Activated CD4-positive, alpha-beta T cell treated with anti-CD3 and anti-CD28 coated beads for 1 hour (primary cell): ENCODE measurements at places on chromosomes 2 and 18.

DNA sequence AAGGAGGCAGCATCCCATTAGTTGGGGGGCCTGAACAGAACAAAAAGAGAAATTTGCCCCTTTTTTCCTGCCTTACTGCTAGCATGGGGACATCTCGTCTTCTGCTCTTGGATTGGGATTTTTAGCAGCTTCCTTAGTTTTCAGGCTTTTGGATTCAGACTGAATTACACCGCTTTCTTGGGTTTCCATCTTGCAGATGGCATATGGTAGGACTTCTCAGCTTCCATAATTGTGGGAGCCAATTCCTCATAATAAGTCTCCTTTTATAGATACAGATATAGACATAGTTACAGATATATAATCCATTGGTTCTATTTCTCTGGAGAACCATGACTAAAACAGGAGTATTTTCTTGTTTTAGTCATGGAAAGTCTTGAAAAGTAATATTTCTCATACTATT is 5.2 kb upstream of the RAPGEF4 start:
- no peak for DNase-seq

GRCh38 chr2:172877826-172878225 is 142.2 kb downstream of the RAPGEF4 start:
- DNase-seq = no peak

GRCh38 chr18:45666520-45666919 is 51.2 kb downstream of the SLC14A2 start:
- no peak for DNase-seq

DNA sequence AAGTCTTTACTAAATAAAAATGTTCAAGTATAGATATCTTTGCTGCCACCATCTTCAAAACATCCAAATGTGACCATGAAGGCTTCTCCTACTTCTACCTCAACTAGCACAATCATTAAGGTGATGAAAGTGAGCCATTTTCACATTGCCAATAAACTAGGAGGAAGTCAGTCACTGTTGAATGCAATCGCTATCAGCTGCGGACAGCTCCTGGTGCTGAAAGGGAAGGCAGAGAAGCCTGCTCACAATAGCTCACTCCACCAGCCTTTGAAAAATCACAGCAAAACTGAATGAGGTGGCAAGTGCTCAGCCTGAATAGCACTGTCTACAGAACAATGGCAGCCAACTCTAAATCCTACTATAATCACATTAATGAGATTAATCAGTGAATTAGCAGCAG is 2.2 kb downstream of the MYT1L start:
- no peak for DNase-seq

DNA sequence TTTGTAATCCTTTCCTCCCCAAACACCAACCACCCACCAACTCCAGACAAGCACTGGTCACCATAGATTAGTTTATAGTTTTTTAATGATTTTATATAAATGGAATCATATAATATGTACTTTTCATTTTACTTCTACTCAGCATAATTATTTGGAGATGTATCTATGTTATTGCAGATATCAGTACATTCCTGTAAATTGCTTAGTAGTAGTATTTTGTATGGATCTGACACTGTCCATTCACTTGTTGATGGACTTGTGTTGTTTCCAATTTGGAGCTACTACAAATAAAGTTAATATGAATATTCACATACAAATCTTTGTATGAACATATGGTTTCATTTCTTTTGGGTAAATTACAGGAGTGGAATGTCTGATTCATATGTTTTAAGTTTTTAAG is 31.0 kb downstream of the ZC3H15 start:
- no peak for DNase-seq

GRCh38 chr2:157307021-157307420 is 18.6 kb downstream of the ERMN start:
- DNase-seq = no peak

DNA sequence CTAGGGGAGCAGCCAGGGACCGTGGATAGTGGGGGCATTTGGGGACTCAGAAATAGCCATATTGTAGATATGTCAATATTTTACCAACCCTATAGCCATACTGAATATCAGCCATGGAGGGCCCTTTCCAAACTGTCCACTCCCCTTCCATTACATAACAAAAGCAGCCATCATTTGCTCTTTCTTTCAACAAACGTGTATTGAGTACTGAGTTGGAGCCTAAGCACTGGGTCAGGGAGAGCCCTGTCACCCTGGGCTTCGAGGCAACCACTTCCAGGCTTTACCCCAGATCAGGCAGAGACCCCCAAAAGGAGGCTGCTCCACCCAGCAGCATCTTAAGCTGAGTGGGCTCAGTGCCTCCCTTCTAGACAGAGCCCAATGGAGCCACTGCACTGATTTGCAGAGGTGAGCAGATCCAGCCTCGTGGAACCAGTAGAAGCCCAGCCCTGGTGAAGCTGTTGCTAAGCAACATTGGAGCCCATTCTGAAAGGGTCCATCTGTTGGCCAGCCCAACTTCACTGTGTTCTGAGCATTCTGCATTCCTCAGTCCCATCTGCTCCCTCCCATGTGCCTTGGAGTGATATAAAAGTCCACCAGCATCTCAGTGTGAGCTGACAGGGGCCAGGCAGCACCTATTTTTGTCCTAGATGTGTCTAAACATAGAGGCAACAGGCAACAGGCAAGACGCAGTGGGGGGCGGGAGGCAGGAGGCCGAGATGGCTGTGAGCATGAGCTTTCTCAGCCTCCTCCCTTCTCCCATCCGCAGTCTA is 112.1 kb downstream of the PLB1 start:
- DNase-seq = no peak

DNA sequence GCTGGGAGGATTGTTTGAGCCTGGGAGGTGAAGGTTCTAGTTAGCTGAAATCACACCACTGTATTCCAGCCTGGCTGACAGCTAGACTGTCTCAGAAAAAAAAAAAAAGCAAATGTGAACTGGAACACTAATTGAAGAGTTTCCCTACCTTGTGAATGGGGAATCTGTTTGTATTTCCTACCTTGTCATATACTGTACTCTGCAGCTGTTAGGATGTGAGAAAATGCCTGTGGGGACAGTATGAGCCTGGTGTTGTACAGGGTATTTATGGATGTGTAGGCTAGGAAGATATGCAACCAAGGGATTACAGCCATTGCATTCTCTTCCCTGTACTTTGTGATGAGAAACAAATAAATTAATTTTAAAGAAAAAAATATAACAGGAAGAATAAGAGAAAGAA is 113.3 kb upstream of the FAM117B start:
- no peak for DNase-seq

DNA sequence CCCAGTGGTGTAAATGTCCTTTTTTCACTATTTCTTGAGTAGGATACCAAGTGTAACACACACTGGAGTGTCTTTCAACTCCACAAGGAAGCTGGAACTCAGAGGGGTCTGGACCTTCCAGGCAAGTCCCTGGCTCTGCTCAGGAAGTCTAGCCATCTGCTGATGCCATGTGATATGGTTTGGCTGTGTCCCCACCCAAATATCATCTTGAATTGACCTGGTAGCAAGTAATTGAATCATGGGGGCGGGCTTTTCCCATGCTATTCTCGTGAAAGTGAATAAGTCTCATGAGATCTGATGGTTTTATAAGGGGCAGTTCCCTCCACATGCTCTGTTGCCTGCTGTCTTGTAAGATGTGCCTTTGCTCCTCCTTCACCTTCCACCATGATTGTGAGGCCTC is 99.4 kb upstream of the CDC42EP3 start:
- DNase-seq = no peak

DNA sequence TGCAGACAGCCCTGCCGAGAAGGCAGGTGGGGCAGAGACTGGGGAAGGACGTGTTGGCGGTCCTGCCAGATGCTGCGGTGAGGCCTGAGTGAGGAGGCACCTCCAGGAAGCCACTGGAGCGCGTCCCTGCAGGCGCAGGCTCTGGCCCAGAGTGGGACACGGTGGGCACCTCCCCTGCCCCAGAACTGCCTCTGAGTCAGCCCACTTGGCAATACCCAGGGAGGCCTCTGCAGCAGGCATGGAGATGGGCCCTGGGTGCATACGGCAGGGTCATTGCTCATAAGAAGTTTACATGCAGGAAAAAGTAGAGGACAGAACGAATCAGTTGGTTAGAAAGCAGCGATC is 195.9 kb downstream of the TFCP2L1 start:
- no peak for DNase-seq

DNA sequence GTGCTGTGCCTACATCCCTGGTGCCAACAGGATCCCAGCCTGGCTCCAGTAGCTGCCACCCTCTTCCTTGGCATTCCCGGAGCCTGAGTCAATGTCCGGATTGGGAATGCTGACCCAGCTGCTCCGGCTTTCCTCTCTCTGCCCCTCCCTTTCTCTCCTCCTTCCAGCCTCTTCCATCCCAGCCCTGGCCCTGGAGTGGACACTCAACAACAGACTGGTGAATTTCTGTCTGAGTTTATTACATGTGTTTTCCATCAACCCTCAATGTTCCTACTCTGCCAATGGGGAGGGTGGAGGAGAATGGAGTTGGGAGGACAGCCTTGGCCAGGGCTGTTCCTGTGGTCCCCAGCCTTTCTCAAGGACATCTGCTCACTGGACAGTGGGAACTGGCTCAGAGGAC is 917 bp upstream of the PRKAG3 start:
- DNase-seq = no peak

GRCh38 chr2:181164699-181165098 is 184.3 kb downstream of the UBE2E3 start:
- no peak for DNase-seq

DNA sequence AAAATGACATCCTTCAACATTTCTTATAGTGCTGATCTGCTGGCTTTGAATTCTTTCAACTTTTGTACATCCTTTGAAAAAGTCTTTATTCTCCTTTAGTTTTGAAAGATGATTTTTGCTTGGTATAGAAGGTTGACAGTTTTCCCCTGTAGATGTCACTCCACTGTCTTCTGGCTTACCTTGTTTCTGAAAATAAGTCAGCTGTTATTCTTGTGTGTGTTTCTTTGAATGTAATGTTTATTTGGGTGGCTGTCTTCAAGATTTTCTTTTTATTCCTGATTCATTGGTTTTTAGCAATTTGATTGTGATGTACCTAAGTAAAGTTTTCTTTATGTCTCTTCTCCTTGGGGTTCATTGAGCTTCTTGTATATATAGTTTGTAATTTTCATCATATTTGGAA is 47.6 kb downstream of the ACTR3 start:
- DNase-seq = no peak

GRCh38 chr2:158782136-158782535 is 13.0 kb upstream of the DAPL1 start:
- no peak for DNase-seq

DNA sequence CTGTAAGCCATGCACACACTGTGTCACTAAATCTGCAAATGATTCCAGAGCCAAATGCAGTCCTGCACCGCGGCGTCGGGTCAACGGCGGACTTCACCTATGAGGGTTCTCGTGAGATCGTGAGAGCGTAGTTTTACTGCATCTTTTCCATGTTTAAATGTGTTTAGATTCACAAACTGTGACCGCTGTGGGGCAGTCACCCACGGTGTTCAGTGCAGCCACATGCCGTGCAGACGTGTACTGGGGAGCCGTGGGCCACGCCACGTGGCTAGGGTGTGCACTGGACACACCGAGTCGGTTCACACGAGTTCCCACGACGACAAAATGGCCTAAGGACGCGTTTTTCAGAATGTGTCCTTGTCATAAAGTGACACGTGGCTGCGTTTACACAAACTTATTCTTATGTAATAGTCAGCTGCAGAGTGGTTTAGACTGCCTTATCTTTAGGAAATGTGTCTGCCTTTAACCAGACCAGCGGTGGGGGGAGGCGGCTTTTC is 34.1 kb downstream of the NFATC1 start:
- no peak for DNase-seq

- no peak for DNase-seq
These were observed 221.6 kb downstream of the NCKAP5 start for GRCh38 chr2:133346654-133347053.

DNA sequence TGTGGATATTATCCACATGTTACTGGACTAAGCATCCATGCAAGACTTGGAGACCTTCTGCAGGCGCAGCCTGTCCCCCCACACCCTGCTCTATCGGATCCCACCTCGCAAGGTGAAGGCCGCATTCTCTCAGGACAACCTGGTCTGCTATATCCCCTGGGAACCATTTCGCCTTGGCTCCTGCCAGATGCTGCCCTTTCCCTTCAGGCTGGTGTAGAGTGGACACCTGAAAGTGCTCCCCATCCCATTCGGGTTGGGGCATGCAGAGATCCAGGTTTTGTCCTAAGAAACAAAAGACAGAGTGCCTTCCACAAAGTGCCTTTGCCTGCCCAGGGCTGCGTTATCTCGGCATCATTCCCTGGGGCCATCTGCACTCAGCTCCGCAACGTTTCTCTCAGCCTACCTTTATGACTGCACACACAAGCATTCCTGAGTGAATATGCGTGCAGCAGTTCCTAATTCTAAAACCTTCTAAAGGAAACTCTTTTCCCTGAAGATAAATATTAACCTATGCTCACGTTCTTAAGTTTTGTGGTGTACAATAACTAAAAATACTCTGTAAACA is 20.5 kb downstream of the FHL2 start:
- DNase-seq = no peak

- DNase-seq = no peak
These were observed 77.2 kb upstream of the NDUFV2 start for GRCh38 chr18:9025091-9025838.

- DNase-seq = no peak
These were observed 30.7 kb upstream of the FOXI3 start for GRCh38 chr2:88483200-88483599.

- no peak for DNase-seq
These were observed 37.5 kb downstream of the ACVR1 start for GRCh38 chr2:157838442-157839161.

DNA sequence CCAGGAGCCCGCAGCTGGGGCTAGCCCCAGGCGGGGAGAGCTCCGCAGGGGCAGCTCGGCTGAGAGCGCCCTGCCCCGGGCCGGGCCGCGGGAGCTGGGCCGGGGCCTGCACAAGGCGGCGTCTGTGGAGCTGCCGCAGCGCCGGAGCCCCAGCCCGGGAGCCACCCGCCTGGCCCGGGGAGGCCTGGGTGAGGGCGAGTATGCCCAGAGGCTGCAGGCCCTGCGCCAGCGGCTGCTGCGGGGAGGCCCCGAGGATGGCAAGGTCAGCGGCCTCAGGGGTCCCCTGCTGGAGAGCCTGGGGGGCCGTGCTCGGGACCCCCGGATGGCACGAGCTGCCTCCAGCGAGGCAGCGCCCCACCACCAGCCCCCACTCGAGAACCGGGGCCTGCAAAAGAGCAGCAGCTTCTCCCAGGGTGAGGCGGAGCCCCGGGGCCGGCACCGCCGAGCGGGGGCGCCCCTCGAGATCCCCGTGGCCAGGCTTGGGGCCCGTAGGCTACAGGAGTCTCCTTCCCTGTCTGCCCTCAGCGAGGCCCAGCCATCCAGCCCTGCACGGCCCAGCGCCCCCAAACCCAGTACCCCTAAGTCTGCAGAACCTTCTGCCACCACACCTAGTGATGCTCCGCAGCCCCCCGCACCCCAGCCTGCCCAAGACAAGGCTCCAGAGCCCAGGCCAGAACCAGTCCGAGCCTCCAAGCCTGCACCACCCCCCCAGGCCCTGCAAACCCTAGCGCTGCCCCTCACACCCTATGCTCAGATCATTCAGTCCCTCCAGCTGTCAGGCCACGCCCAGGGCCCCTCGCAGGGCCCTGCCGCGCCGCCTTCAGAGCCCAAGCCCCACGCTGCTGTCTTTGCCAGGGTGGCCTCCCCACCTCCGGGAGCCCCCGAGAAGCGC is 15.0 kb upstream of the GMPPA start:
- no peak for DNase-seq
